ENCODE measurements at places on chromosomes 11 and 22. TPM values are rescaled to one million over a fixed set of nuclear protein-coding genes. Genes with fewer than 3 reads are reported as not detected.

DNA sequence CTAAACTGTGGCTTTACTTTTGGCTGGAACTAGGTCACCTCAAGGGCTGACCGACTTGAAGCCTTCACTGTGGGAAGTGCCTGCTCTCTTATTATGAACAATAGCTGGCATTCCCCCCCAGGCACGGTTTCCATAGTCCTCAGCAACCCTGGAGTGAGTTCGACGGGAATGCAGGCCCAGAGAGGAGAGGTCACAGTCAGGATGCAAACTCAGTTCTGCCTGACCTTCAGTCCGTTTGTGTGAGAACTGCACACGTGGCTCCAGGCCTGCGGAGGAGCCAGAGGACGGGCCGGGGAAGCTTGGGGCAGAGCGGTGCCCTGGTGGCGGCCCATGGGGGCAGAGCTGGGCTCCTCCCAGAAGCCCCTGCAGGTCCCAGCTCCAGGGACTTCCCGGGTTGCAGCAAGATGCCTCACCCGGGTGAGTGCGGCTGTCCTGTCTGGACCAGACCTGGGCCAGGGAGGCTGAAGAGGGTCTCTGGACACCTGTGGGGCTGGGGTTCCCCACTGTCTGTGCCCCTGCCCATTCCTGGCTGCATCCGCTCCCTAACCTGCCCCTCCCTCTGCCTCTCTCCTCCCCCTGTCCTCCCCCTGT is 17.2 kb downstream of the SLC25A18 start:
- no peak for ATAC-seq

The GRM5 gene
- not detected for total RNA-seq

The SLC22A12 gene
- total RNA-seq = not detected

GRCh38 chr11:12176410-12176809 is 66.0 kb downstream of the MICAL2 start:
- no peak for ATAC-seq

DNA sequence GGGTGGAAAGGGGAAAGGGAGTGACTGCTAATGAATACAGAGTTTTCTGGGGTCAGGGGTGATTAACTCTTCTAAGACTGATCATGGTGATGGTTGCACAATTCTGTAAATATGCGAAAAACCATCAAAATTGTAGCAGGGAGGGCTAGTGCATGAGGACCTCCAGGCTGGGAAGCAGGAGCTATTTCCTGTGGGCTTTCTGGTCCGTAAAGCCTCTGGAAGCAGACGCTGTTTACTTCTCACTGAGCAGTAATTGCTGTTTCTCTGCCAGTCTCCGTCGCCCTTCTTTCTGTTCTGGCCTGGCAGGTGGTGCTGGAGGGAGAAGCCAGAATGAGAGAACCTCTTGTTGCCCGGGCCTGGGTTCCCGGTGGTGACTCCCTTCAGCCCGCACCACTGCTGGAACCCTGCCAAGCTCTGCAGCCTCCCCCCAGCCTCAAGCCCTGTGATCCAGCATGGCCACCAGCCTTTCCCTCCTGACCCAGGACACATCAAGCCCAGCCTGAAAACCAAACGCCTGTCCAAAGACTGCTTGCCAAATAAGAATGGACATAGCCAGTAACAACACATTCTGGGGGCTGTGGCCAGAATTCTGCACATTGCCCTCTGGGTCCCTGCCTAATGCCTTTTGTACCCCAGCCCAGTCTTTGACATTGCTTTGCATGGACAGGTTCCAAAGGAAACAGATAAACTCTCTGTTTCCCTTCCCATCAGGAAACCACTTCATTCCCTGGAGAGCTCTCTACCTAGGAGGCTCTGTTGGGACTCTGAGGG is 201.0 kb upstream of the NAV2 start:
- peak; percentile 13 for ATAC-seq

The APOBEC3B gene
- total RNA-seq = 5.0 TPM

DNA sequence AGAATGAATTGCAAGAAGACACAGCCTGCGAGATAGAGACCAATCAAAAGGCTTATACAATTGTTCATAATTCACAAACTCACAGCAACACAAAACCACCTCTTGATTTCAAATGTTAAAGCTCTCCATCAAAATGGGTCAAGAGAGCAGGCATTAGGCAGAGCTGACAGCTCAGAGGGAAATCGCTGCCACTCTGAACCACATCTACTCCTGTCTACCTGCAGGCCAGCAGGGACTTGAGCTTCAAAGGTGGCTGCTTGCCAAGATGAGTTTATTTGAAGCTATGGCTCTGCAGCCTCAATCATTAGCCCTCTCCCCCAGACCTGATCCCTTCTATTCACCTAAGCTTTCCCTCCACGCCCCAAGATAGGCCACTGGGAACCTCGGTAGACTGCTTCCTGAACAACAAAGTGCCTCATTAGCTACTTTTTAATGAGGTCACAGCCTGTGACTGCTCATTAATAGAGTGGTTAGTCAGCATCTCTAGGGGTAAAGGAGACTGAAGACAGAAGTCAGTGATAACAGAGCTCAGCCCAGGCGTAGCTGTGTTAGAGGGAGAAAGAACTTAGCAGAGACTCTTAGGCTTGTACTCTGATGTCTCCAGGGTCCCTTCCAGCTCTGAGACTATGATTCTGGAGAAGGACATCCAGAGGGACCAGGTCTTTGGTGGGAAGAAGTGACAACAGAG is 21.2 kb upstream of the OR10A5 start:
- no peak for ATAC-seq

The DDTL gene
- total RNA-seq = 1.7 TPM

The DYNC2H1 gene
- 7.9 TPM for total RNA-seq

- no peak for ATAC-seq
These were observed 58.4 kb upstream of the RCN1 start for GRCh38 chr11:32032478-32032877.

- ATAC-seq = no peak
These were observed 84.6 kb upstream of the LDLRAD3 start for GRCh38 chr11:35859301-35859700.

The OR10D3 gene
- total RNA-seq = not detected

- ATAC-seq = no peak
These were observed 48.4 kb upstream of the CRTAM start for GRCh38 chr11:122789907-122790306.

DNA sequence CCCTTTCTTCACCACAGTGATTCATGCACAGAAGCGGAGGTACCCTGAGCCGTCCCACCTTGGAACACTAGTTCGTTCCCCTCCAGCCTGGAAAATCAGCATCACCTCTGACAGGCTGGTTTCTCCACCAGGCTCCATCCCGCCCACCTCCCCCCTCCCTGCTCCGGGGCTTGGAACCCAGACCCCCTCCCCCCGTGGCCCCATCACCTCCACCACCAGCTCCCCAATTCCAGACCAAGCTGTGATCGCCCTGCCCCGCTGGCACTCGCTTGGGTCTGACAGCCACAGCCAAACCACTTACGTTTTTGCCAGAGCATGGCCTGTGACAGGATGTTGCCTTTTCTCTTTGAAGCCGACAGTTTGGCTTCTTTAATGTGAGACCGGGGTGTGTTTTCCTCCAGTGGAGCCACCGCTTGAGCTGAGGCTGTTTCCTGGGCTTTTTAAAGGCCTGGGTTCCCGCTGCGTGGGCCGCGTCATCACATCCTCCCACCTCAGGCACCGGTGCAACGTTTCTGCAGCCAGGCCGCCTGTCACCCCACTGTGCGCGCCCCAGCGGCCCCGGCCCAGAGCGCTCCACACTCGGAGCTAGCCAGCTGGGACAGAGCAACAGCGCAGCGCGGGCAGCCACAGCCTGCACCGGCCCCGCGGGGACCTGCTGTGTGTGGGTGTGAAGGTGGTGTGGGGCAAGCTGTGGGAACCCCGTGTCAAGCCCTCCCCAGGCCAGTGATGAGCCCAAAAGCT is at the start of gene POU2AF1:
Gene POU2AF1, minus strand, starts transcription at position 415 of the 741 bp plus-strand sequence. Its CDS starts 98 bp downstream, at position 317.
- peak; percentile 81 for ATAC-seq

The CHEK2 gene
- total RNA-seq = 14.9 TPM

DNA sequence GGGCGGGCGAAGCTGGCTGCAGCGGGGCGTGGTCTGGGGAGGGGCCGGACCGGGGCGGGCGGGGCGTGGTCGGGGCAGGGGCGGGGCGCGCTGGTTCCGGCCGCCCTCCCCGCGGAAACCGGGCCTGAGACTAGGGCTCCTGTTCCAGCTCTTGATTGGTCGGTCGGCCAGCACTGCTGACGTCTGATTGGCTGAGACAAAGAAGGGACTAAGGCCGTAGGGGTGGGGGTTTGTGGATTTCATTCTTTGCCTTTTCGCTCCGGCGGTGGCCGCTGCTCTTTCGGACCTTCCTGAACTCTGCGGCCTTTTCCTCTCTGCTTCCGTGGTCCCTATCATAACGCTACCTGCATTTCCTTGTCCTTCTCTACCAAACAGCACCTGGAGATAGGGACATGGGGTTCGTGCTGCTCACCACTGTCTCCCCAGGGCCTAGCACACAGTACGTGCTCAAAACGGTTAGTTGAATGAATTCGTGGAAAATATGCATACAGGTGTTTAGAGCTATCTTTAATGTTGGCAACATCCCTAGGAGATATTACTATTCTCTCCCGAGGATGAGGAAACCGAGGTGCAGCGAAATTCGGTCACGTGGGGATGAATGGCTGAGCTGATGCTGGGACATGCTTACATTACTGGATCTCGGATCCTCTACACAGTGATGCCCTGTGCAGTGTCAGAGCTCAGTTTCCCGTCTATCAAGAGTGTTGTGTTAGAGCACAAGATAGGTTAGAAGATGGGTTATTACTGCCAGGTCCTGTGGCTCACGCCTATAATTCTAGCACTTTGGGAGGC is 62.8 kb downstream of the NFAM1 start:
- ATAC-seq = peak; percentile 93

GRCh38 chr11:132055296-132055695 is 684.9 kb downstream of the NTM start:
- no peak for ATAC-seq

The ACRV1 gene
- total RNA-seq = not detected

Measured in esophagus mucosa (tissue), 1 donor.